RCC 7860 (cell line): ENCODE measurements at places on chromosomes 6 and 20.

GRCh38 chr6:160093061-160093460, 28.6 kb upstream of the SLC22A1 start:
- DNase-seq: no peak

DNA sequence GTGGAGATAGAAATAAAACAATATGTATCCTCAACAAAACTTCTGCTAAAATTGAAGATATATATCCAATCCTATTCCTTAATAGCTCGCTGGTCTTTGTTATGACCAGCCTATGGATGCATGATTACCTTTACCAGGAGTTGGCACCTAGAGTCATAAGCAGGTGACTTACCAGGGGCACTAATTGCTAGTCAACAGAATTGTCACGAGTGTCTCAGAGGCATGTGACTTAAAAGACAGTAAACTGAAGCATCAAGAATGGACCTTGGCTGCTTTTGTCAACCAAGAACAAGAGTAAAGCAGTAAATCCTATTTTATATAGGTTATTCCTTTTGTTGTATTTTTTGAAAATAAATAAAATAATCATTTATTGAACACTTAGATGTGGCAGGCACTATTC, 115.4 kb downstream of the MYO6 start:
- DNase-seq: no peak

DNA sequence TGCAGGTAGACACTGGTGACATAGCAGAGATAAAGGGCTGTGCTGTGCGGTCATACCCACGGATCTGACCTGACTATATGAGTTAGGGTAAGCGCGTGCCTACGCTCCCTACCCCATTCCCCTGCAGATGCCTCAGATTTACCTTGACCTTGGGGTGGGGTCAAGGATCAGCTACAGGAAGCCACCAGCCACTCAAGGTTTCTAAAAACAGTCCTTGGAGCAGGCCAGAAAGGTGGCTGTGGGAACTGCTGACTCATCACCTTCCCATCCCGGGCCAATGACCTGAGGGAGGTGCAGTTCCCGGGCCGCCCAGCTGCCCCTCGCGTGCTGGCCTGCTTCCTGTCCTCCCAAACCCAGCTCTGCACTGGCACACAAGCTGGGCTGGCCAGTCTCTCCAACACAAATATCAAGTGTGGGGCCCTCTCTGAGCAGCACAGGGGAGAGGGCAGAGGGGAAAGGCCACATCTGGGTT, 23.0 kb downstream of the KCNK5 start:
- no peak for DNase-seq

GRCh38 chr6:215335-216034, 76.8 kb upstream of the DUSP22 start:
- peak; percentile 83 for DNase-seq

GRCh38 chr6:135266675-135267074, 85.6 kb downstream of the MYB start:
- DNase-seq: no peak

- no peak for DNase-seq
Measured at GRCh38 chr6:95387845-95388244, 189.5 kb upstream of the MANEA start.

DNA sequence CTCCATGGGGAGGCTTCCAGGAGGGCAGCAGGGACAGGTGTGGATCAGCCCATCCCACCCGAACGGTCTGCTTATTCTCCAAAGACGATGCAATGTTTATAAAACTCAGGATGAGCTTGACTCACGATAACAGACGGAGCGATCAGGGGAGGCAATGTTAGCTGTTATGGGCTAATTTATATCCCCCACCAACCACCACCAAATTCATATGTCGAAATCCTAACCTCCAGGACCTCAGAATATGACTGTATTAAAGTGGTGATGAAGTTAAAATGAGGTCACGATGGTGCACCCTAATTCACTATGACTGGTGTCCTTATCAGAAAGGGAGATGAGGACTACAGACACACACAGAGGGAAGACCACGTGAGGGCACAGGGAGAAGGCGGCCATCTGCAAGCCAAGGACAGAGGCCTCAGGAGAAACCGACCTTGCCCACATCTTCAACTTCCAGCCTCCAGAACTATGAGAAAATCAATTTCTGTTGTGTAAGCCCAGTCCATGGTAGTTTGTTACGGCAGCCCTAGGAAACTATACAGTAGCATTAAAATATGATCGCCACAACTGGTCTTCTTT, 7.0 kb downstream of the ADTRP start:
- DNase-seq: peak; percentile 60

GRCh38 chr6:33620158-33620855, 815 bp upstream of the ITPR3 start:
- no peak for DNase-seq

- peak; percentile 54 for DNase-seq
Measured at GRCh38 chr6:43436577-43437282, 9.4 kb downstream of the ABCC10 start.

- DNase-seq: peak; percentile 92
Measured at GRCh38 chr6:125904871-125905270, 51.7 kb upstream of the HINT3 start.

- DNase-seq: no peak
Measured at GRCh38 chr20:3084283-3084985, at the start of gene AVP. Gene AVP, minus strand, starts transcription at chr20:3084724. Its CDS starts 50 bp downstream, at chr20:3084674.

DNA sequence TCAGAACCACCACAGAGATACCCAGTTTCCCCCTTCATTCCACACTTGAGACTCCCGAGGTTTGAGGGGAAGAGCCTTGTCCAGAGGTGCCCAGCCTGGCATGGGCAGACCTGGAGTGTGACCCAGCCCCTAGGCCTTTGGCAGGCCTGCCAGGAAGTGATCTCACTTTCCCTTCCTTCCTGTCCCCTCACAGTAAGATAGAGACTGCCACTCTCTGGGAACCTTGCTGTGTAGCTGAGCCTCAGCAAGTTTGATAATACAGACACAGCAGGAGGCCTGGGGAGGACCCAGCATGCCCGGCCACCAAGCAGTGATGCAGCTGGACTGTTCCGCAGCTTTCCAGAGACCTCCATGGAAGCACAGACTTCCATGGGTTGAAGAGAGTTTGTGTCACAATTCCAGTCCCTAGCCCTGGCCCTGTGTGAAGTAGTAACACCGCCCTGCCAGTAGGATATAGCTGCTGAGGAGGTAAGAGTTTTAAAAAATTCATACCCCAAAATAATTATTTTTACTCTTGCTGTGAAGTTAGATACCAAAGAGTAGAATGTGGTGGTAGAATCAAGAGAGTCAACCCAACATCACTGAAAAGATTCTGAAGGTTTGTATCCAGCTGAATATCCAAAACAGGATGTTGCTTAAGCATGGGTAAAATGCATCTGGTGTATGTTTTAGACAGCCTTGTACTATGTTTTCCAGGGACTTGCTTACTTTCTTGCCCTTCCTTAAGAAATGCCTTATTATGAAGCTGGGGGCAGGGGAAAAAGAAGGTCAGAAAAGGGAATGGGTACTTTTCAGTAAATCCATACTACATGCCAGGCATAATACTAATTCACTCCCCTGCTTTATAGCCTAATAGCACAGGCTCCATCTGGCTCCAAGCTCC, 16.3 kb downstream of the PKIG start:
- peak; percentile 43 for DNase-seq
